ENCODE measurements at places on chromosomes 11 and 22.

DNA sequence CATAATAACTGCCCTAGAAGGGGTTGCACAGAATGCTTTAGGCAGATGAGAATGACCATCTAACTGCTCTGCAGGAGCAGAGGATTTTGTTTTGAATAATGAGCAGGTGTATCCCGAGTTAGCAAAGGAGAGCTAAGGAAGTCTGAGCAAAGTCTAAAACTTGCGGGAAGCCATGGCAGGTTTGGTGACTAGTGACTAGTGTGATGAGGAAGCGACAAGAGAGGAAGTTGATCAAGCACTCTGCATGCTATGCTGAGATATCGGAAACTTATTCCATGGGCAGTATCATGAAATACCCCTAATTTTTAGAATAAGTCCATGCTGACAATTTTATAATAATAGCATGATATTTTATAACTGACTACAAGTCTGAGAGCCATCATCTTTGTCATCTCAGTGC, 12.9 kb downstream of the OLFML1 start:
- DNase-seq = no peak

DNA sequence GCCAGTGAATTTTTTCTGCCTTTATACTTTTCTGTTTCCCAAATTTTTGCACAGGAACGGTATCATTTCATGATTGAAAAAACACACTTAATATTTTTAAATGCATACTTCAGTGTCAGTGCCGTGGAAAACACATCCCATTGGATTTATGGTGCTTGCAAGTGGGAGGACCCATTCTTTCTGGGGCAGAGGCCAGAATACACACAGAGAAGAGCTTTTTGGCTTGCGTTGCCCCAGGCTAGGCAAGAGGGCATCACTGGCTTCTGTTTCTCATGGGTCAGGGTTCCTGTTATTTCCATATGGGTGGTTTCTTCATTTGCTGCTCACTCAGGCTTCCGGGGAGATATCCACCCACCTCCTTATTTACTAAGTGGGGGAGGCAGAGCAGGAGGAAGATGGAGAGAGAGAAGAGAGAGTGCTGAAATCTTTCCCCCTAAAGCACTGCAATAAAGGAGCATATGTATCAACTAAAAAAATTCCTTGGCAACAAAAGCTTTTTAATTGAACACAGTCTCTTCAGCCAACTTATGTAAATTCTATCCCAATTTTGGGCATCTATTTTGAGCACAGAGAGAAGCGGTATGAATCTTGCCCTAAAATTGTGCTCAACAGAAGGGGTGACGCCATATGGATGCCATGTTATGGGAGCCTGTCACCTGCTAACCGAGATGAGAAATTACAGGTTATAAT, 66.0 kb upstream of the KIRREL3 start:
- no peak for DNase-seq

DNA sequence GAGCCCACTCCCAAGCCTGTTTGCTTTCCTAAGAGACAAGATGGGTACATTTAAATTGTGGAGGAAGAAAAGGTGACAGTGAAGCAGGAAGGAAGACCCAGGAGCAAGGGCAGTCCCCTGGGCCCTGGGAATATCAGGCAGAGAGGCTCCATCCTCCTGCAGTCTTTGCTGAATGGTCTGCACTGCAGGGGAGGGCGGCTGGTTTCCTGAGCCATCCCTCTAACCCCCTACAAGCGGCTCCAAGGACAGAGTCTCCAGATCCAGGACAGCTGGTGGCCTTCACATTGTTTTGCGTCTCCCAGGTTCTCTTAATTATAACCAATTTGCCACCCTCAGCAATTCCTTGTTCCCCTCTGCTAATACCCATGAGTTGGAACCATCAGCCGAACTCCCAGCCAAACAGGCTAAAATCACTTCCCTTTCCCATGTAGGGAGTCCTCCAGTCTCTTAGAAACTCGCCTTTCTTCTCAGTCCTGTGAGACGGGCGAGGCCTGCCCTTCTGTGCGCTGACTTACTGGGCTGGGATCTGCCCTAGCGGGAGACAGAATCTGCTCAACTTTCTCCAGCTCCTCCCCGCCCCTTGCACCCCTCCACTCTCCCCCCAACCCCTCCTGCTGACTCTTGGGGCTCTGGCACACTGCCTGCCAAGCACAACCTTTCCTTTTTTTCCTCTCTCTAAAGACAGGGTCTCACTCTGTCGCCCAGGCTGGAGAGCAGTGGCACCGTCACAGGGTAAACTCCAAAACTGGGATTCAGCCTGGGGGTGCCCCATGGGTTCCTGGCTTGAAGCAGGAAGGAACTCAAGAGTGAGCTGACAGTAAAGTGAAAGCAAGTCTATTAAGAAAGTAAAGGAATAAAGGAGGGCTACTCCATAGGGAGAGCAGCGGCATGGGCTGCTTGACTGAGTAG, 53.4 kb upstream of the EMID1 start:
- no peak for DNase-seq

GRCh38 chr22:36285545-36285944, 32.6 kb downstream of the APOL1 start:
- DNase-seq = no peak

- peak; percentile 81 for DNase-seq
These were observed 42.2 kb downstream of the WNT7B start for GRCh38 chr22:45934659-45935341.

DNA sequence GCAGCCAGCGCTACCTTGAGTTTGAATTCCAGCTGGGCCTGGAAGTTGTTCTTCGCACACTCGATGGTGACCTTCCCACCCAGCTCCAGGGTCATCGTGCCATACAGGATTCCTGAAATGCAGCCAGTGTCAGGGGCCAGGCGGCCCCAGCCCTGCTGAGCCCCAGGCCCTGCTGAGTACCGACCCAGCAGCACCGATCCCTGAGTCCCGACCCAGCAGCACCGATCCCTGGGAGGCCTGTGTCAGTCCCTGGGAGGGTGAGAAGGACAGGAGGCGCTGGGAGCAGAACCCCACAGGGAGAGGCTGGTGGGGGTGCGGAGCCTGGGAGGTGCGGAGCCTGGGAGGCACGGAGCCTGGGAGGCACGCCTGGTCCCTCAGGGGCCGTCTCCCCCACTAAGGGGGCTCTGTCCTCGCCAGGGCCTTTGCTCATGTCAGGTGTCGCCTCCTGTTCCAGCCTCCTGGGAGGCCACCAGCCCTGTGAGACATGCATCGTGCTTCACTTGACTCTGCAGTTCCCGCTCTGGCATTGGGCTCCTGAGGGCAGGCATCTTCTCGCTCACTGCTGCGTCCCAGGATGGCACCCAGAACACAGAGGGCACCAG, 37.1 kb upstream of the CARS1 start:
- DNase-seq = no peak

GRCh38 chr11:105867742-105868141, 154.3 kb downstream of the MSANTD4 start:
- no peak for DNase-seq

- DNase-seq = no peak
These were observed 37.4 kb downstream of the CALCA start for GRCh38 chr11:14934641-14935351.

- no peak for DNase-seq
These were observed 22.9 kb upstream of the TESMIN start for GRCh38 chr11:68774194-68774585.

- no peak for DNase-seq
These were observed 171.2 kb upstream of the GRK3 start for GRCh38 chr22:25393121-25393805.

Measured in SW480 (cell line).